Liver (tissue), 10 donors: ENCODE measurements at places on chromosomes 2 and 18. TPM values are rescaled to one million over a fixed set of nuclear protein-coding genes. Genes with fewer than 3 reads are reported as not detected.

DNA sequence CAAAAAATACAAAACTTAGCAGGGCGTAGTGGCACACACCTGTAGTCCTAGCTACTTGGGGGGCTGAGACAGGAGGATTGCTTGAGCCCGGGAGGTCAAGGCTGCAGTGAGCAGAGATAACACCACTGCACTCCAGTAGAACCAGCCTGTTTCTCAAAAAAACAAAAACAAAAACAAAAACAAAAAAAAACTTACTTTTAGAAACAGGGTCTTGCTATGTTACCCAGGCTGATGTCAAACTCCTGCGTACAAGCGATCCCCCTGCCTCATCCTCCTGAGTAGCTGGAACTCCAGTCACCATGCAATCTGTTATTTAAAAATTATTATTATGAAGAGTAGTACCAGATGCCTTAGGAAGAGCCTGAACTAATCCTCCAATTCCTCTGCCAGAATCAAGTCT is 35.0 kb upstream of the GLI2 start:
- DNase-seq = no peak

DNA sequence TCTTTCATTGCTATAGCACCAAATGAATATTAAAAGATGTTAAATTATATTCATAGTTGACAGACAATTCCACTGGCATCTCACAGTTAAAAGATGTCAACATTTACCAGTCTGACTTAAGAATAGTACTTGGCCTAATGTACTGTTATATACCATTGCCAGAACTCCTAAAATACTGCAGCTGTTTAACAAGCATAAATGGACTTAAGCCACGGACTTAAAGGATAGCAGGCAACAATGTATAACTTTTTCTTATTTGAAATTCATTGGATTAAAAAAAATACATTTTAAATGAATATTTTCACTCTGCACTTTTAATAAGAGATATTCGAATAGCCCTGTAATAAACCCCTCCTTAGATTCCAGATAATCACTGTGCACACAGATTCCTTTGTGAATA is 3.8 kb downstream of the TCF4 start:
- DNase-seq = no peak

DNA sequence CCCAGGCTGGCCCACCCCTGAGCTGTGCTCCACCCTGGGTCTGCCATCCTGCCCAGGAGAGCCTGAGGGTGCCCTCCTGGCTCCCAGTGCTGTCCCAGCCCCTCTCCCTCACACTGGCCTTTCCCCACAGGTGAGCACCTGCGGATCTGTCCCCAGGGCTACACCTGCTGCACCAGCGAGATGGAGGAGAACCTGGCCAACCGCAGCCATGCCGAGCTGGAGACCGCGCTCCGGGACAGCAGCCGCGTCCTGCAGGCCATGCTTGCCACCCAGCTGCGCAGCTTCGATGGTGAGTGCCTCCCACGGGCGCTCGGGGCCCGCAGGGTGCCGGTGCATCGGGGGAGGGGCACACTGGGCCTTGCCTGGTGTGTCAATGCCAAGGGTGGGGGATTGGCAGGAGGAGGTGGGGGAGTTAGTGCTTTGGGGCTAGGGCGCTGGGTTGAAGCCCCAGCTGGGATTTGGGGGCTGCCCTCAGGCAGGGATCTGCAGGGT is 23.5 kb downstream of the GPC1 start:
- no peak for DNase-seq

GRCh38 chr2:108641756-108642155 is 77.5 kb upstream of the RANBP2 start:
- no peak for DNase-seq

- DNase-seq = no peak
Observed at GRCh38 chr18:506264-506663, 5.8 kb upstream of the COLEC12 start.

DNA sequence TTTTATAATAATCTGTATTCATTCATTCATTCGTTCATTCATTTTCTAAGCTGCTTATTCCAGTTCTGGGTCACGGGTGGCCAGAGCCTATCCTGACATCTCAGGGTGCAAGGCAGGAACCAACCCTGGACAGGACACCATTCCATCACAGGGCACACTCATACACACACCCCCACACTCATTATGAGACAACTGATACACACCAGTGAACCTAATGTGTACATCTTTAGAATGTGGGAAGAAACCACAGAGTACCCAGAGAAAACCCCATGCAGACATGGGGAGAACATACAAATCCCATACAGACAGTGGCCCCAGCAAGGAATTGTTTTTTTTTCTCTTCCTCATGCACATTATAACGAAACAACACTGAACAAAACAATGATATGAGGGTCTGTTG is 54.7 kb downstream of the RTN4 start:
- DNase-seq = no peak

GRCh38 chr2:37973615-37974353 is 48.7 kb downstream of the RMDN2 start:
- no peak for DNase-seq

- no peak for DNase-seq
Observed at GRCh38 chr2:24762518-24762917, 30.7 kb downstream of the PTRHD1 start.

- DNase-seq = no peak
Observed at GRCh38 chr18:55338978-55339650, 248.9 kb downstream of the TCF4 start.

DNA sequence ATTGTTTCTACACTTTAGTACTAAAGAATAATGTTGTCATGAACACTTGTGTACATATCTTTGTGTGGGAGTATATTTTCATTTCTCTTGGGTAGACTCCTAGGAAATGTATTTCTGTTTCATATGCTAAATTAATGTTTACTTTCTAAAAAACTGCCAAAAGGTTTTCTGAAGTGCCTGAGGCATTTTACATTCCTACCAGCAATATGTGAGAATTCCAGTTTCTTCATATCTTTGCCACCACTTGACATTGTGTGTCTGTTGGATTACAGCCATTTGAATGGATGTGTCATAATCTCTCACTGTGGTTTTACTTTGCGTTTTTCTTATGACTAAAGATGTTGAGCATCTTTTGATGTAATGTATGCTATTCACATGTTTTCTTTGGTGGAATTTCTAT is 428.2 kb upstream of the KCNH7 start:
- DNase-seq = no peak

- DNase-seq = no peak
Observed at GRCh38 chr18:11653521-11653920, 35.5 kb upstream of the GNAL start.

The DPP10 gene
- total RNA-seq = 0.92 TPM

The SERPINB4 gene
- total RNA-seq = not detected

The SAG gene
- not detected for total RNA-seq

The EMILIN2 gene
- total RNA-seq = 2.3 TPM
